ENCODE measurements at places on chromosomes 7 and 10.

GRCh38 chr7:23295401-23295697 is 3.8 kb upstream of the MALSU1 start:
- no peak overlapping the region for H3K4me3 ChIP-seq
- no peak overlapping the region for H3K27ac ChIP-seq
- H3K4me1 ChIP-seq: peaks cover 9% of the 10 kb centered on the region
- no peaks in the 10 kb centered on the region for H3K36me3 ChIP-seq

DNA sequence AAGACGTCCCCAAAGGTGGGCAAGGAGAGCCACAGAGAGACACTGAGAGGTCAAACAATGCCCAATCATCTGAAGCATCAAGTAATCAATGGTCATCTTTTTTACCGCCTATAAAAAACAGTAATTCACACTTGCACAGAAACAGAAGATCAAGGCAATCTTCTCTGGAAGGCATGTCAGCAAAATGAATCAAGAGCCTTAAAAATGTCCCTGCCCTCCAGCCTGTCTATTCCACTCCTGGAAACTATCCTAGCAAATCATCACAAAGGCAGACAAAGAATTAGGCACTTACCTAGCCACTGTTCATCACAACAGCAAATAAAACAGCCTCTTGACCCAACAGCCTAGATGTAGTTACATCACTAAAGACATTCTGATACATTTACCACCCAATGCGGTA is 48.9 kb downstream of the FAM53B start:
- H3K27me3 ChIP-seq: no peaks in the 10 kb centered on the region
- peaks cover 87% of the 10 kb centered on the region for H3K36me3 ChIP-seq
- no peak overlapping the region for H3K4me3 ChIP-seq
- H3K4me1 ChIP-seq: peaks cover 8% of the 10 kb centered on the region
- no peak for DNase-seq

- H3K36me3 ChIP-seq: no peaks in the 10 kb centered on the region
- H3K4me1 ChIP-seq: no peaks in the 10 kb centered on the region
- no peak overlapping the region for H3K4me3 ChIP-seq
- no peak for DNase-seq
- H3K27ac ChIP-seq: no peak overlapping the region
- H3K27me3 ChIP-seq: no peaks in the 10 kb centered on the region
Observed at GRCh38 chr7:70529914-70530585, 601.9 kb upstream of the GALNT17 start.

DNA sequence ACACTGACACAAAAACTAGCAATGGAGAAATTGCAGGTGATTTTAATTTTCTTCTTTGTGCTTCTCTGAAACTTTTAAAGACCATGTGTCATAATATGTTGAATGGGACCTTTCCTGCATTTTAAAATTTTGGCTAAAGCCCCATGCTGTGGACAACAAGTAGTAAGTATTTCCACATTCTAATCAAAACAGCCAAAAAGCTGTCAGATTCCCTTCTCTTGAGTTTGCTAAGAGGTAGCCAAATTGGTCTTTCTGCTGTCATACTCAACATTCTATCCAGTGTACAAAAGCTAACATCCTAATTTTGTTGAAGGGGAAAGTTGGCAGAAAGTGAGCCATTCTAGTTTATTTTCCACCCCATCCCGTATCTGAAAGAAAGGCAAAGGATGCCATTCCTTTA is 447.6 kb downstream of the TFEC start:
- H3K4me3 ChIP-seq: no peak overlapping the region
- H3K27me3 ChIP-seq: no peaks in the 10 kb centered on the region
- H3K27ac ChIP-seq: no peak overlapping the region
- no peaks in the 10 kb centered on the region for H3K4me1 ChIP-seq
- no peaks in the 10 kb centered on the region for H3K36me3 ChIP-seq
- DNase-seq: no peak

GRCh38 chr7:50658696-50659095 is 93.5 kb upstream of the DDC start:
- H3K36me3 ChIP-seq: peaks cover 2% of the 10 kb centered on the region
- no peak for DNase-seq
- no peak overlapping the region for H3K27ac ChIP-seq
- H3K27me3 ChIP-seq: no peaks in the 10 kb centered on the region
- no peak overlapping the region for H3K4me3 ChIP-seq

DNA sequence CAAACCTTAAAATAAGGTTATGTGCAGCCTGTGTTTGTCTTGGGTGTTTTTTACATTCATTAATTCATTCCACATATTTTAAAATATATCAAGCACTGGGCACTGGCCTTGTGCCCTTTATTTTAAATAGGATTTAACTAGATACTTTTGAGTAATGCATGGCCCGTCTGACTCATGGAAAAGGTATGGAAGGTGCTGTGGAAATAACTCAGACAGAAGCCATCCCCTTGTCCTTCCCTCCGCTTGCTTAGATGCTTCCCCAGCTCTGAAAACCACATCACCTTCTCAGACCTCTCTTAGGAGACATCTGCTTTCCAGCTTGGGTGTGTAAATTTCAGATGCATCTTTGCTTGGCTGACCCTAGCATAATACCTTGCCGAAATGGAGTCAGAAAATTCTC is 30.5 kb downstream of the SLC18A2 start:
- DNase-seq: no peak
- H3K4me3 ChIP-seq: no peak overlapping the region
- H3K4me1 ChIP-seq: no peaks in the 10 kb centered on the region
- no peaks in the 10 kb centered on the region for H3K36me3 ChIP-seq
- no peaks in the 10 kb centered on the region for H3K27me3 ChIP-seq

GRCh38 chr10:43949351-43949750 is 300.7 kb upstream of the ZNF32 start:
- DNase-seq: no peak
- no peaks in the 10 kb centered on the region for H3K4me1 ChIP-seq
- H3K27me3 ChIP-seq: peaks cover 2% of the 10 kb centered on the region
- H3K4me3 ChIP-seq: no peak overlapping the region

Data from large intestine (tissue), 12 donors.